Naive thymus-derived CD4-positive, alpha-beta T cell (primary cell): ENCODE measurements at places on chromosomes 6 and 20. TPM values are rescaled to one million over a fixed set of nuclear protein-coding genes. Genes with fewer than 3 reads are reported as not detected.

The ATP6V1G2 gene
- 0.38 TPM for polyA plus RNA-seq

The RSPO3 gene
- polyA plus RNA-seq = not detected

The FAXC gene
- polyA plus RNA-seq = not detected

The PCSK2 gene
- polyA plus RNA-seq = not detected

The SSTR4 gene
- polyA plus RNA-seq = not detected

The LY6G6F gene
- polyA plus RNA-seq = not detected

The HLA-DRB1 gene
- polyA plus RNA-seq = 10.7 TPM

The DDR1 gene
- 8.6 TPM for polyA plus RNA-seq

The FKBP1C gene
- 0.15 TPM for polyA plus RNA-seq

The SYNCRIP gene
- 71.5 TPM for polyA plus RNA-seq

The SAMD3 gene
- 62.6 TPM for polyA plus RNA-seq

The SPATA2 gene
- 7.4 TPM for polyA plus RNA-seq

The GSTA2 gene
- not detected for polyA plus RNA-seq
